H9 (cell line): ENCODE measurements at places on chromosomes 3 and 15.
A peak's percentile ranks its signal among the peaks of the same experiment; 100 is the strongest.

DNA sequence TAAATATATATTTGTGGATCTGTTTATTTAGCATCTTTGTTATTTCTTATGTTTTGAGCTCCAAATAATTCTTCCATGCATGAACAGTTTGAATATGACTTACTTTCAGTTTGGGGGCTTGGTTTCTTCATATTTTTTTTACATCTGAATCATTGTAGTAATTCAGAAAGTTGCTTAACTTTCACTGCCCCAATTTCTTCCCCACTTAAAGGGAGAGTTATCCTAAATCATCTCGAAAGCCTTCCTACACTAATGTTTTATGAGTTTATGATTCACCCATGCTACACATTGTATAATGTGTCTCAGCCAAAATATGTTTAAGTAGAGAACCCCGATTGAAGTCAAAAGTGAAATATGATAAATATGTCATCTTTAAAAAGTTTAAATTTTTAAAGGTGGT lies 47.8 kb downstream of the SPRED1 start:
- DNase-seq = no peak

DNA sequence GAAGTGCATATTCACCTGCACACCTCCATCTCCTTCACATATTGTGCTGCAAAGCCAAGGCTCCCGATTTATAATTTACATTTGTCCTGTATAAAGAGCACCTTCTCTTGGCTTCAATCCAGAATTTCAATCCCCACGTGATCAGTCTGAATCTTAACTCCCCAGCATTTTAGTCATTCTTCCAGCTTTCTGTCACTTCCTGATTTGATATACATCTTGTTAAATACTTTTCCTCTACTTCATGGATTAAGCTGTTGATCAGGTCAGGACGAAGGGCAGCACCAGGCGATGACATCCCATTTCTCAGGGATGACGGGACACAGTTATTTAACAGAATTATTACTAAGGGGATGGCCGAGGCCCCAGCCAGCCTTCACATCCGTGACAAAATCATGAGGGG lies 212.5 kb downstream of the EPHB1 start:
- no peak for DNase-seq

DNA sequence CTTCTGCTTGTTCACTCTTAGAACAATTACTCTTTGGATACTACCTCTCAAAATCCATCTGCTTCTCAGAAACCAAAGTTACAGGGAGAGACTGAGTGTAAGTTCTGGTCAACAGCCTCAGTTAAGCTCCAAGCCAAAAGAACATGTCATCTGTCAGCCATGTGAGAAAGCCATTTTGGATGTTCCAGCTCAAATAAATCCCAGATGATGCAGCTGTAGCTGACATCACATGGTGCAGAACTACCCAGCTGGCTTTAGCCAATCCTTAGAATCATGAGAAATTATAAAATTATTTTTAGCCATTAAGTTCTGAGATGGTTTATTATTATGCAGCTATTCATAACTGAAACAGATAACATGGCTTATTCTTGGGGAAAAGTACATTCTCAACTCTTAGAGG lies 696.0 kb downstream of the ZNF385D start:
- no peak for DNase-seq

GRCh38 chr3:133869586-133869985 lies 26.1 kb downstream of the RAB6B start:
- no peak for DNase-seq

DNA sequence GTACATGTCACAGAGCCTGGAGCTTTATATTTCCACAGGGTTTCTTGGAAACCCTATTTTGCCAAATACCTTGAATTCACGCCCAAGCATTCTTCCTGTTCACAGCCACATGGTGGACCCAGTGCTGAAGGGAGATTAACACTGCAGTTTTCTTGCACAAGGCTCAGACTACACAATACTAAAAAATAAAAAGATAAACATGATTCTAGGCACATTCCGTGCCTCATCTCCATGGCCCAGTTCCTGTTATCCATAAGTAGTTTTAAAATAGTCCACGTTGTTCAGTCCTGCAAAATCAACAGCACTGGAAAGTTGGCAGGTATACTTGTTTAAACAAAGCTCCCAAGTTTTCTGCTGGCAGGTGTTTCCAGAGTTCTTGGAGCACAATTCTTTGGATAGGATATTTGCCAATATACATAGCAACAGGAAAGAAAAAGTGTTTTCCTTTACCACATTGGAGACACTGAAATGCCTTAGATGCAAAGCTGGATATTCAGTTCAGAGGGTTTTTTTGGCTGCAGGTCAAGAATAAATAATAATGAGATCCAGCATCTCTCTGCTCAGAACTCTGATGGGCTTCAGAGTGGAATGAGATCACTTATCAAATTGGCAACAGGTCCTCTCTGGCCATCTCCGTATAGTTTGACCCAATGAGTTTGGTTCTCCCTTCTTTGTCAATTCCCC lies 88.1 kb upstream of the TGFBR2 start:
- DNase-seq = no peak

DNA sequence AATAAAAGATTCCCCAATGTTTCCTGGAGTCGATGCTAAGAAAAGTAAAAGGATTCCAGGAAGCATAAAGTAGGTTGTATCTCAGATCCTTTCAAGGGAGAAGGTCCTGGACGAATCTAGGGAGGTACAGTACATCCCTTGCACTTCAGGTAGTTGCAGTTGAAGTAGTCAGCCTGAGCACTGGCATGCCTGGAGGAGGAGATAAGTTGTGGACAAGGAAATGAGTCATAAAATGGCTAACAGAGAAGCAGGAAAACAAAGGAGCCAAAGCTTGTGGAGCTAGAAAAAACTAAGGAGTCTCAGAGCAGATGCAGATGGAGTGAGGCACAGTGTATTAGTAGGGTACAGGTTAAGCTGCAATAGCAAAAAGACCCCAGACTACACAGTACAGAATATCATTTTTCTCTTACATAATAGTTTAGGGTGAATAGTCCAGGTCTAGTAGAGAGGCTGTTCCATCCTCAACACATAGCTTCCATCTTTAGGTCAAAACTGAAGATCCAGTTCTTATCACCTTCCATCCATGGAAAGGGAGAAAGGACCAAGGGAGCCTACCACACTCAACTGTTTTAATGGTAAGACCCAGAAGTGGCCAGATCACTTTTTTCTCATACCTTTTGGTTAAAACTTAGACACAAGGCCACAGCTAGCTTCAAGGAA lies 41.3 kb downstream of the COL6A5 start:
- no peak for DNase-seq

DNA sequence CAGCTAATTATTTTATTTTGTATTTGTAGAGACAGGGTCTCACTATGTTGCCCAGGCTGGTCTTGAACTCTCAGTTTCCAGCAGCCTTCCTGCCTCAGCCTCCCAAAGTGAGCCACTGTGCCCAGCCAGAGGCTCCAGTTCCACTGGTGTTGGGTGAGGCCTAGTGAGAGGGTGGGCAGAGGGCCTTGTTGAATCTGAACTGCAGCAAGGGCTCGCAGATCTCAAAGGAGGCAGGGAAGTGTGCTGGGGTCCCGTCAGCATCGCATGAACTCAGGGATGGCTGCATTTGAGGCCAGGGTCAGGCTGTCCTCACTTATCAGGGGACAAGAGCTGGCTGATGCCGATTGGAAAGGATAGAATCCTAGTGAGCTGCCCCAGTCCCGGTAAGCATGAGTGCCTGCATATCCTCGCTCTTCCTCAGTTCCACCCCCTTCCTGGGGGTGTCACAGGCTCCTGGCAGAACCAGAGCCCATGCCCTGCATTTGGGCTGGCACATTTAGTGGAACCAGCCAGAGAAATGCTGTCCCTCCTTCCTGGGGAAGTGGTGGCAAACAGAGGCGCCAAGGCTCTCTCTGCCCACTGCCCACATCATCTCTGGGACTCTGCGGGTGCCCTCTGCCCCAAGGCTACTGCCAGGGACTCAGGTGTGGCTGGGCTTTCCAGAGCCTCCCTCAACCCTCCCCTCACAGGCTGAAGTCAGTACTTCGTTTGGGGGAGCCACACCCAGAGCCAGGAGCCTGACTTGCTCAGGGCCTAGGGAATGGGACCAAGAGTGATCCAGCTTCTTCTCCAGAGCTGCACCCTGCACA lies 24.1 kb downstream of the ALS2CL start:
- DNase-seq = peak; percentile 24

DNA sequence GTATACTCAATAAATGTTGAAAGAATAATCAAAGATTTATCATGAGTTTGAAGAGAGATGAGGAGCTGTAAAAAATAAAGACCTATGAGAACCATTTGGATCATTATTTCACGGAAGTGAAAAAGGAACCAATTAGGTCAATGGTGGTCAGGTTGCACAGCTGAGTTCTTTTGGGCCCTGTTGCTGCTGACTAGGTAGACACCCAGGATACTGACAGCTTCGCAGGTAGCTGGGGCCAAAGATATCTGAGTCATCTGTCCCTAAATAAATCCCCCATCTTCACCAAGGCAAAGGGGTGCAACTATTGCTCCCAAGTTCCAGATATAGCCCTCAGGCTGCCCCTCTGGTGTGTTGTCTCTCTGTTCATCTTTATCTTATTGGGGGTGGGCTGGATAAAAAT lies 5.0 kb upstream of the ARL14 start:
- no peak for DNase-seq

GRCh38 chr3:47083786-47084185 lies 80.1 kb downstream of the SETD2 start:
- DNase-seq = no peak

GRCh38 chr15:28129231-28129848 lies 30.2 kb upstream of the OCA2 start:
- no peak for DNase-seq

GRCh38 chr3:58622892-58623291 lies 43.7 kb downstream of the FAM3D start:
- DNase-seq = no peak

GRCh38 chr15:67383899-67384298 lies 129.3 kb downstream of the IQCH start:
- DNase-seq = no peak

- DNase-seq = no peak
These were observed 85.9 kb upstream of the CSPG5 start for GRCh38 chr3:47664519-47664918.

- no peak for DNase-seq
These were observed 3.1 kb upstream of the ACAP2 start for GRCh38 chr3:195445885-195446284.

DNA sequence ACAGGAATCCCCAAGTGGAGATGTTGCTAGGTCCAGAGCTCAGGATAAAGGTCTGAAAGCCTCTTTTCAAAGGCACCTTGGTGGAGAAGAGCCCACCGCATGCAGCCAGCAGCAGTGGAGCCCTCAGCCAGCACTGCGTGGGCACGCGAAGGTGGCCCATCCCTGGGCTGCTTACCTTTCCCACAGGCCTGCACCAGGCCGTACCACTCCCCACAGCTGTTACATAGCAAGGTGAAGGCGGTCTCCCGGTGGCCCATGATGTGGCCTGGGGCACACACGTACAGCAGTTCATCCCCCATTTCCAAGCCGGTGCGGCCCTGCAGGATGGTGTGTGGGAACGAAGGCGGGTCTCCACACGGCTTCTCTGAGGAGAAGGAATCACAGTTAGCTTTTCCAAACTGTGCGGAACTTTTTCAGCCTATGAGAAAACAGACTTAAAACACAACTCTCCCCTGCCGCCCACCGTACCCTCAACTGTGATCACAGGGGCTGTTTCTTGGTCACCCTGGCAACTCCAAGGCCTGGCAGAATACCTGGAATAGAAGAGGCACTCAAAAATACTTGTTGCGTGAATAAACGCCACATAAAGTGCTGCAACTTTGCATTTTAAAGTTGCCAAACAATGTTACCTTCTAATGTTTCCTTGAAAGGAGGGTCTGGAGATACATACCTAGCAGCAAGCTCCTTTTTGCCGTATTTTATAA lies 43.7 kb downstream of the SUSD5 start:
- DNase-seq = no peak

GRCh38 chr3:104458657-104459056 lies 908.1 kb upstream of the ALCAM start:
- no peak for DNase-seq
